ENCODE measurements at places on chromosomes 2 and 18.

DNA sequence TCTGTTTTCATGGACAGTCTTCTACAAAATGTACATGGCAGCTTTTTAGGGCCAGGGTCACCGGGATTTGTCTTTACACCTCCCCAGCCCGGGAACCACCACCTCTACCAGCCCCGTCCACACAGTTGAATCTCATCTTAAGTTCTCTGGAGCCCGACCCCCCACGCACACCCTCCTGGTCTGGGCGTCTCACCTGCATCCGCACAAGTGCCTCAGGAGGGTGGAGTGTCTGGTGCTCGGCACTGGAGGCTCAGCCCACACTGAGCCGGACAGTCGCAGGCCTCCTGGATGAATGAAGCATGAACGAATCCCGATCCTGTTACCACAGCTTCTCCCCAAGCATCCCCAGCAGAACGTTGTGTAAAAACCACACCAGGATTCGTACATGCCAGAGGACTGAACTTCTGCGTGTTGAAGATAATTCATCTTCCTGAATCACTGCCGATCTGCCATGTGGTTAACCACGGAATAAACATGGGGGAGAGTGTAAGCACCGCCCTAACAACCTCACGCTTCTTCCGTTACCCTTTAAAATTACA lies 162.0 kb downstream of the RTP5 start:
- H3K27me3 ChIP-seq, result peaks cover 61% of the 10 kb centered on the region
- H3K4me3 ChIP-seq, result no peak overlapping the region
- H3K4me1 ChIP-seq, result peaks cover 3% of the 10 kb centered on the region
- H3K27ac ChIP-seq, result no peak overlapping the region

GRCh38 chr2:84160453-84160852 lies 298.6 kb downstream of the SUCLG1 start:
- no peak overlapping the region for H3K4me3 ChIP-seq
- no peaks in the 10 kb centered on the region for H3K4me1 ChIP-seq
- H3K27me3 ChIP-seq, result peaks cover 4% of the 10 kb centered on the region
- H3K36me3 ChIP-seq, result no peaks in the 10 kb centered on the region
- DNase-seq, result no peak

GRCh38 chr2:33735096-33735495 lies 136.0 kb upstream of the FAM98A start:
- no peak overlapping the region for H3K4me3 ChIP-seq
- peaks cover 2% of the 10 kb centered on the region for H3K27me3 ChIP-seq
- no peaks in the 10 kb centered on the region for H3K36me3 ChIP-seq

DNA sequence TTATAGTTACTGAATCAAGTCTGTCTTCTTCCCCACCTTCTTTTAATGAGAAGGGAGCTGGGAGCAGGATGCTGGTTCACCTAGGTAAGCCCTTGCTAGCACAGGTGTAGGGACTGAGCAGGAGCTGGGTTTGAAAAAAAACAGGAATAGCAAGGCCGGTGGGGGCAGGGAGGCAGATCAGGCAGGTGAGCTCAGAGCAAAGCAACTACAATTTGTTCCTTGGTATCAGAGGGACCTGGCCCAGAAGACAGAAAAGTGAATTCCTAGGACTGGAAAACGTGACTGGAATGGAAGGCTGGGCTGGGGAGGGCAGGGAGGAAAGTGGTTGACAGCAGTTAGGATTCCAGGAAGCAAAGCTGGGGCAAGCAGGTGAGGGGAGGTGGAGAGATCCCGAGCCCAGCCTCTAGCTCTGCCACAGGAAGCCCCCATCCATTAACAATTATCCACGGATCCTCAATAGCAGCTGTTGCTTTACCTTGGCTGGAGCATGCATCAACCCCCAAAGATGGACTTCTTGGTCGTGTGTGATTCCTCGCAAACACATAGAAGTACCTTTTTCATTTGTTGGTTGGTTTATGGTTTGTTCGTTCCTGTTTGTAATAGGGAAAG lies 118.4 kb downstream of the LNPK start:
- peaks cover 9% of the 10 kb centered on the region for H3K27me3 ChIP-seq
- H3K27ac ChIP-seq, result no peak overlapping the region
- no peak overlapping the region for H3K4me3 ChIP-seq
- no peaks in the 10 kb centered on the region for H3K4me1 ChIP-seq
- H3K36me3 ChIP-seq, result no peaks in the 10 kb centered on the region
- DNase-seq, result no peak

GRCh38 chr2:3657881-3658280 lies at the start of gene ALLC:
Gene ALLC, plus strand, starts transcription at chr2:3658200. Its CDS starts 12,958 bp downstream, at chr2:3671158.
- H3K27me3 ChIP-seq, result peaks cover 5% of the 10 kb centered on the region
- peaks cover 16% of the 10 kb centered on the region for H3K4me1 ChIP-seq
- DNase-seq, result no peak
- no peak within 1 kb of the TSS for H3K4me3 ChIP-seq
- no peaks in the 10 kb centered on the region for H3K36me3 ChIP-seq

DNA sequence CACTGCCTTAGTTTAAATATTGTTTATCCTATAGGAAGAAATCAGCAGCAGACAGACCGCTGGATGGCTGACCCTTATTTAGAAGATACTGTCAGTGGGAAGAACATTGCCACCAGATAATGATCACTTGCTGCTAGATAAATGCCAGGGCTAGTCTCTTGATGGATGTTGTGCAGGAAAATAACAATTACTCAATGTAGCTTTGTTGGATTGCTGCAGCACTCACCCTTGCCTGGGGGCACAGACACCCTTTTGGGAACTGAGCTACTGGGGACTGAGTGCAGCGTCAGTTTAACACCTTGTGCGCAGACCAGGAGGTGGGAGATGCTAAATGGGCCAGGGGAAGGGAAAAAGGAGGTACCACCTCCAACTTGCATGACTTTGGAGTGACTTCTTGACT lies 64.2 kb upstream of the CAPN13 start:
- H3K36me3 ChIP-seq, result no peaks in the 10 kb centered on the region
- H3K4me1 ChIP-seq, result no peaks in the 10 kb centered on the region
- H3K27me3 ChIP-seq, result peaks cover 19% of the 10 kb centered on the region
- DNase-seq, result no peak
- H3K4me3 ChIP-seq, result no peak overlapping the region
- no peak overlapping the region for H3K27ac ChIP-seq

- H3K27ac ChIP-seq, result no peak overlapping the region
- no peaks in the 10 kb centered on the region for H3K36me3 ChIP-seq
- H3K4me3 ChIP-seq, result no peak overlapping the region
- peaks cover 11% of the 10 kb centered on the region for H3K4me1 ChIP-seq
Measured at GRCh38 chr18:22033085-22033484, 136.3 kb upstream of the GATA6 start.

GRCh38 chr2:113186433-113186796 lies 12.6 kb downstream of the PSD4 start:
- no peaks in the 10 kb centered on the region for H3K36me3 ChIP-seq
- H3K4me1 ChIP-seq, result peaks cover 8% of the 10 kb centered on the region
- H3K27me3 ChIP-seq, result peaks cover 1% of the 10 kb centered on the region
- no peak overlapping the region for H3K4me3 ChIP-seq

- H3K27ac ChIP-seq, result peak overlapping the region; percentile 20
- no peaks in the 10 kb centered on the region for H3K27me3 ChIP-seq
- no peak for DNase-seq
- H3K4me1 ChIP-seq, result peaks cover 39% of the 10 kb centered on the region
Measured at GRCh38 chr18:10376731-10377130, 77.7 kb upstream of the APCDD1 start.
